SIG-M5 (cell line): ENCODE measurements at places on chromosomes 6 and 20.

GRCh38 chr6:42505385-42505718 lies 53.6 kb upstream of the TRERF1 start:
- no peak for DNase-seq

GRCh38 chr6:109336221-109336961 lies 45.9 kb downstream of the CD164 start:
- no peak for DNase-seq

- DNase-seq: no peak
Measured at GRCh38 chr6:134003542-134003951, 48.9 kb downstream of the SLC2A12 start.

- DNase-seq: no peak
Measured at GRCh38 chr20:19750101-19750606, 7.9 kb upstream of the RIN2 start.

DNA sequence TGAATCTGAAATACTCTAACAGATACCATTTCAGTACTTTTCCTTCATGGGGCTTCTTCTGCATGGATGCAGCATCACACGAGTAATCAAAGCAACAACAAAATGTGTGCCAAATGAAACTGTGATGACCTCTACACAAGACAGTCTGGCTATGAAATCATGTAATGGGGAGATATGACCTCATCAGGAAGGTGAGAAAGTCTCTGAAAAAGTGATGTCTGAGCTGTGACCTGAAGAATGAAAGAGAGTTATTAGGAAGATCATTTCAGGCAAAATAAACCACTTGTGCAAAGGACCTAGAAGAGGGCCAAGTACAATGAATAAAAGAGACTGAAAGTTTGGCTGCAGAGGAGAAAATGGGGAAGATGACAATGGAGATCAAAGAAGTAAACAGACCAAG lies 182.8 kb downstream of the PTPRK start:
- DNase-seq: no peak

DNA sequence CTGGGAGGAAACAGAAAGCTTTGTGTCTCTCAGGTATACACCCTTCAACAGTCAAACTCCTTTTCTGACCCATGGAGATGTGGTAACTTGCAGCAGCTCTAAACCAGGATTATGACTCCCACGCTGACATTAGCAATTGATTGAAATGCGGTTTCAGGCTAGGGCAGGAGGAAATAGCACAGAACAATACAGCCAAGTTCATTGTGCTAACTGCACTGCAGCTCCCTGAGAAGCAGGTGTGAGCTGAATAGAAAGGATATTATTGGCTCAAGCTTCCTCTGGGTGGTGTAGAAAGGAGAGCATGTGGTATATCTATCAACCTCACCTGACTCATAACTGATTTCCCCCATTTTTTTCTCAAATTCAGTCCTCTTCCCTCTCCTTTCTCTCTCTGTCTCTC lies 612.3 kb upstream of the BTBD3 start:
- DNase-seq: no peak

- no peak for DNase-seq
Measured at GRCh38 chr6:65803186-65803585, 96.2 kb upstream of the EYS start.

GRCh38 chr6:29974901-29975560 lies 32.7 kb downstream of the HLA-A start:
- no peak for DNase-seq

- DNase-seq: no peak
Measured at GRCh38 chr6:10000551-10000950, 414.3 kb downstream of the TFAP2A start.

DNA sequence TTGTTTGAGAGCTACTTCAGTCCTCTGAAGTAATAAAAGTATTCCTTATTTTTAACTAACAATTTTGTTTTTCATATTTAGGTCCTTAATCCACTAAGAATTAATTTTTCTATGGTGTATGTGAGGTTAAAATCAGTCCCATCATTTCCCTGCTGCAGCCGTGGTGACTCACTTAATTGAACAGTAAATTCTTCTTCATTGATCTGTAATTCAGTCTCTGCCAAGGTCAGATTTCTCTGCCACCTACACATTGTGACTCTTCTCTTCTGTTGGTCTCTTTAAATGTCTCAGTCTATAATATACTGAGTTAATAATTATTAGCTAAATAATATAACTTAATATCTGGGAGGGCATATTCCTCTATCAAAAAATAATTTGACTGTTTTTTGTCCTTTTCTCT lies 262.3 kb downstream of the UTRN start:
- no peak for DNase-seq

GRCh38 chr20:41055679-41056078 lies 27.1 kb downstream of the TOP1 start:
- DNase-seq: no peak

DNA sequence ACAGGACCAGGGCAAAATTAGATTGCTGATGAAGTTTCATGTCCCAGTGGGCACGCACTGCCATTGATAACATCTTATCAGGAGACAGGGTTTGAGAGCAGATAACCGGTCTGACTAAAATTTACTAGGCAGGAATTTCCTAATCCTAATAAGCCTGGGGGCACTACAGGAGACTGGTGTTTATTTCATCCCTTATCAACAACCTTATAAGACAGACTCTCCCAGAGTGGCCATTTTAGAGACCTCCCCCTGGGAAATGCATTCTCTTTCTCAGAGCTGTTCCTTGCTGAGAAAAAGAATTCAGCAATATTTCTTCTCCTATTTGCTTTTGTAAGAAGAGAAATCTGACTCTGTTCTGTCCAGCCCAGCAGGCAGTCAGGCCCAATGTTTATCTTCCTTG lies 423.4 kb upstream of the IMPG1 start:
- no peak for DNase-seq
